ENCODE measurements at places on chromosomes 7 and 10.

DNA sequence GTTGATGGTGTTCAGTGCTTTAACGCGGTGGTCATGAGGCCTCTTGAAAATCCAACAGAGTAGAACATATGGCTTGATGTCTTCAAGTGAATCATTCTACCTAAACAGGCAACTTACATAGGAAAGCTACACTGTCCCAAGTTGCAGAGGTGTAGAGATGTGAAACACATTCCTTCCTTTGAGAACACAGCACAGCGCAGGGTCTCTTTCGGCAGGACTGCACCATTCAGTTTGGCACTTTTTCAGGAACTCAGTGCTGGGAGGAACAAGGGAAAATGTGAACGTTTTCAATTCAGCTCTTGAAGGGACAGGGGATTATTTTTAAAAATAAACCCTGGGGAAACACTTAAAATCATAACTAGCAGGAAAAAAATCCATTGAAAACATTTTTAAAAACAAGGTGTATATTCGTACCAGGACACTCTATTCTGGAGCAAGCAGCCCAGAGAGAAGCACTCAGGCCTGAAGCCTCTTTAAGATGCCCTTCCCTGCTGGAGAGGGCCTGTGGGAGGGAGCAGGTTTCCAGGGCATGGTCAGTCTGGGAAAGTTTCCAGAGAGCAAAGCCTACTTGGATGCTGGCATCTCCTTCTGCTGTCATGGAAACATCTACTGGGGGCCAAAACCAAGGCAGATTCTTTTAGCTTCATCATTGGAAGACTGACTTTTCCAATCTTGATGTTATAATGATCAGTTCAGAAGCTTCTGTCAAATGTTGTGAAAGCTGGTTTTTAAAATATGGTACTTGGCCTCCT lies 60.4 kb upstream of the NPVF start:
- DNase-seq: no peak

GRCh38 chr10:43138021-43138756 lies at the start of gene CSGALNACT2:
Gene CSGALNACT2 (plus strand): TSS chr10:43138445. CDS start chr10:43155150, 16,705 bp downstream.
- peak; percentile 74 for DNase-seq

DNA sequence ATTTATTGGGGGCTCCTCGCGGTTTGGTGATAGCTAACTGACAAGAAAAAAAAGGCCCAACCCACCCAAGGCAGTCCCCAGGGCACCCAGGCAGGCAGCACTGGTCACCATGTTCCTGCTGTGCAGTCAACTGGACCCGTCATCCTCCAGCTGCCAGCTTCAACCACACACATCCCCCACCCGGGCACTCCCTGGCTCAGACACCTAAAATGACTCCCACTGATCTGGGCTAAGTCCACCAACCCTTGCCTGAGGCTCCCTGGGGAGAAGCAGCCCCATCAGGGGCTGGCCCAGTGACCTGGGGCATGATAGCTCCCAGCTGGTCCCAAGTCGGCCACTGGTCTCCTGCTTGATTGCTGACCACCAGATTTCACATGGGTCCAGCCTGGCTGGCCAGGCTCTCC lies 161.8 kb downstream of the NRF1 start:
- DNase-seq: no peak

DNA sequence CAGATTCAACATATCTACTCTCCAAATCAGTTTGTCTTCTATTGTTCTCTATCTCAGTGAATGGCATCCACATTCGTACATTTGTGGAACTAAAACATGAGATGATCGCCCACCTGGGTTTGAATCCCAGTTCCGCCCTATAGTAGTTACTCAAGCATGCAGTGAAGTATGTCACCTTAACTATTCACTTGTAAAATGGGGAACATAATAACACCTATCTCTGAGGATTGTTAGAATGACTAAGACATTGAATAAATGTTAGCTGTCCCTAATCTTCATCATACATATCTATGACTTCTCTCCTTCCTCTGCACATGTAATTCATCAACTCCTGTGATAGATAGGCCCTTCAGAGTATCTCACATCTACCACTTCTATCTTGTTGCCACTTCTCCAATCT lies 24.7 kb downstream of the UBE2D1 start:
- no peak for DNase-seq

DNA sequence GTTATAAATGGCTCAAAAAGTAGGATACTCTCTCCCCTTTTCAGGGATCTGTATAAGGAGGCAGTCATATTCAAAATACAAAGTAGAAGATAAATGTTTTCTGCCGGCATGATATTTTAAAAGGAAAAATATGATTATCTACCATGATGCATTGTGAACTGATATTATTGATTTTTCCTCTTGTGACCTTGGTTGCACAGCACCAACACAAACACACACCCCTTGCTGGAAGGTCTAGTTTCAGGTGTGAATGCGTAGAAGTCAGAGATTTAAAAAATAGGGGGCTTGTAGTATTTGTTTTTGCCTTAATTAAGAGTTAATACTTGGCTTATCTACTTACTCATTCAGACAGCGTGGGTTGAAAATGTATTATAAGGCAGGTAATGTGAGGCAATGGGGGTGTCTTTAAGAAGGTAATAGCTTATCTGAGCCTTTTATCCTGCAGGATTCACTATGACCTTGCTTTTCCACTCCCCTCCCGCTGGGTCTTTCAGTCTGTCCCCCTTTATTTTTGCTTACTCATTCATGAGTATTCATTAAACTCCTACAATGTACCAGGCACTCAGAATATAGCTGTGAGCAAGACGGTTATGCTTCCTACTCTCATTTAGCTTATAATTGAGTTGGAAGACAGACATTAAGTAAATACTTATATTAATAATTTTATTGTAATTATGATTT lies 390.6 kb downstream of the SDK1 start:
- no peak for DNase-seq

- DNase-seq: no peak
Observed at GRCh38 chr7:93028610-93029009, 89.2 kb downstream of the SAMD9 start.

GRCh38 chr10:121285406-121286196 lies 312.6 kb downstream of the FGFR2 start:
- no peak for DNase-seq

DNA sequence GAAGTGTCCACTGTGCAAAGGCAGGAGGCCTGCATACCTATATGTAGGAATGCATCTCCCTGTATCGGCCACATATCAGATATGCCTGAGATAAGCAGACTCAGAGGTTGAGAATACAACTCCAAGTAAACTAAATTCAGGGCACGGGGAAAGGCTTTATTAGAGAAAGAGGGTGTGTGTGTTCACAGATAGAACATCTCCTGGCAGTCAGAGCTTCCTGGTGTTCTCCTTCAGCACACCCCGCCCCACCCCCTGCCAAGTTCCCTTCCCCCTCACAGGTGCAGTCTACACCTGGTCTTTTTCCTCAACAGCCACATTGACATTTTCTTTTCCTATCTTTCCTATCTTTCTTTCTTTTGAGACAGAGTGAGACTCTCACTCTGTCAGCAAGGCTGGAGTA lies 17.1 kb downstream of the GBX1 start:
- DNase-seq: no peak

GRCh38 chr7:101729241-101729883 lies 88.1 kb upstream of the CUX1 start:
- DNase-seq: no peak

DNA sequence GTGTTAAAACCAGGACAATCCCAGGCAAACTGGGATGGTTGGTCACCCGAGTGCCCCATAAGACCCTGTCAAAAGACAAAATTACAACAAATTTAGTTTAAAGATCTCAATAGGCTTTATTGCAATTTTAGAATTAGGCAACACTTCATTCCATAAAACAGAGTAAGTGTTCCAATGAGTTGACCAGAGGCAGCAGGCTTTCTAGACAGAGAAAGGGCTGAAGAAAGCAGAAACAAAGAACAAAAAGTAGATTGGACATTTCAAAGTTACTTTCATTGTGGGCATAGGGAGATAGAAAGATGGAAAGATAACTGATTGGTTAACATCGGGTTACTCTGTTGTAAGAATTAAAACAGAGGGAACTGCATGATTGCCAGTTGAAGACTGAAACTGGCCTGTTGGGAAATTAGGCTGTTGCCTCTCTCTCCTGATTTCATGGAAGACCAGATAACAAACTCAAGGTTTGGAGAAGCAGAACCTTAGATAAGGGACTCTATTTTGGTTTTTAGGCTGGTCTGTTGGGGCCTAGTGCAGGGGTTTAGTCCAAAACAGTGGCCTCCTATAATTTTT lies 36.3 kb downstream of the ENTPD1 start:
- DNase-seq: no peak

DNA sequence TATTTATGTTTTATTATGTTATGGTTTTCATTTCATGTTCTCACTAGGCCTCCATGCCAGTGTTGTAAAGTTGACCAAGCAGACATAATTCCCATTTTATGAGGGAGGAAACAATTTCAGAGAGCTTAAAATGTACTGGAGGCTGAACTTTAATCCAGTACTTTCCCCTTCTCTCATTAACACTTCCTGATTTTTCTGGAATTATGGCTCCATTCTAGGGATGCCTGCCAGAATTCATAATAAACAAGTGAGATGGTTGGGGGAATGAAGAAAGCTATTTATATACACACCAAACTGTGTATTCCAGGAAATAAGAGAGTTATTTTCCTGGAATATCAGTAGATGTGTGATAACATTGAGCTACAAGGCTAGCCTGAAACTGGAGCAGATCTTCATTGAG lies 6.9 kb downstream of the TMEM236 start:
- no peak for DNase-seq

GRCh38 chr7:33472348-33473025 lies 343.1 kb downstream of the BBS9 start:
- no peak for DNase-seq

GRCh38 chr7:83806538-83806937 lies 157.6 kb upstream of the SEMA3E start:
- no peak for DNase-seq

DNA sequence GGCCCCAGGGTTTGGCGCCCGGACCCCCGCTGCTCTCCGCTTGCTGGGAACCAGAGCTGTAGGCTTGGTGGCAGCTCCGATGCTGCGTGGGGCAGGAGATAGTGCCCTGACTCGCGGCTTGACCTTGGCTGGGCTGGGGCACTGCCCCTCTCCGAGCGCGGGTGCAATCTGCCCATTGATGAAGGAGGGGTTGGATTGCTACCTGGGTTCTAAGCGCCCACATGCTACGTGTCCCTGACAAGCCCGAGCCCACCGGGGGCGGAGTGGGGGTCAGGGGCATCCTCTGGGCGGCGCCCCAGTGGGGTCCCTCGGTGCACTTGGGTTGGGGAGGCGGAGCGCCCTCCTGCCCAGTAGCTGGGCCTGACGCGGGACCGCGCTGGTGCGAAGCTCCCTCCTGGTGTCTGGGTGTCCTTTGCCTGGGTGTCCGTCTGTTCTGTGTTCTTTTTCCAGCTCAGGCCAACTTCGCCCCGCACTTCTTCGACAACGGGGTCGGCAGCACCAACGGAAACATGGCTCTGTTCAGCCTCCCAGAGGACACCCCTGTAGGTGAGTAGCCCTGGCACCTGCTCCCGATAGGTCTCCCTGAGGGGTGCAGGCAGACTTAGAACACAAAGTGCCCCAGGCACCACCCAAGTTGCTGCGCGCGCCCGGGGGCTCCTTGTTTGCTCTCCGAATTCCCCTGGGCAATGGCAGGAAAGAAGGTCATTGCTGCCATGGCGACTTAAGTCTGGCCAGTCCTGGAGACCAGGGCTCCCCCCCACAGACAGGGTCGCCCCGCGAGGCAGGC lies 900 bp downstream of the CDHR1 start:
- no peak for DNase-seq

DNA sequence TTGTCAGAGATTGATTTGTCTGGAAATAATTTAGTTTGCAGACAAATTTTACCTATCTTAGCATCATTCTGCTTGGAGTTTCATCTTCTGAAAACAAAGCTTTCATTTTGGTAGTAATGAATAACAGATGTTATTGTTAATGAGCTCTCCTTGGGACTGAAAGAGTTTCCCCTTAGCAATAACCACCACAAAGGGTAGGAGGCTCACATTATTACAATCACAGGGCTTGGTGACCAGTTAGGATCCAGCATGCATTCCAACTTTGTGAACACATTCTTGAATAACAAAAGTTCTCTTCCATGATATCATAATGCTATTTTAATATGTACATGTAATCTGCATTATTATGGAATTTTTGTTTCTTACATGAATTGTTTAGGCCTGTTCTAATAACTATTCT lies 148.8 kb upstream of the VWC2 start:
- DNase-seq: no peak

DNA sequence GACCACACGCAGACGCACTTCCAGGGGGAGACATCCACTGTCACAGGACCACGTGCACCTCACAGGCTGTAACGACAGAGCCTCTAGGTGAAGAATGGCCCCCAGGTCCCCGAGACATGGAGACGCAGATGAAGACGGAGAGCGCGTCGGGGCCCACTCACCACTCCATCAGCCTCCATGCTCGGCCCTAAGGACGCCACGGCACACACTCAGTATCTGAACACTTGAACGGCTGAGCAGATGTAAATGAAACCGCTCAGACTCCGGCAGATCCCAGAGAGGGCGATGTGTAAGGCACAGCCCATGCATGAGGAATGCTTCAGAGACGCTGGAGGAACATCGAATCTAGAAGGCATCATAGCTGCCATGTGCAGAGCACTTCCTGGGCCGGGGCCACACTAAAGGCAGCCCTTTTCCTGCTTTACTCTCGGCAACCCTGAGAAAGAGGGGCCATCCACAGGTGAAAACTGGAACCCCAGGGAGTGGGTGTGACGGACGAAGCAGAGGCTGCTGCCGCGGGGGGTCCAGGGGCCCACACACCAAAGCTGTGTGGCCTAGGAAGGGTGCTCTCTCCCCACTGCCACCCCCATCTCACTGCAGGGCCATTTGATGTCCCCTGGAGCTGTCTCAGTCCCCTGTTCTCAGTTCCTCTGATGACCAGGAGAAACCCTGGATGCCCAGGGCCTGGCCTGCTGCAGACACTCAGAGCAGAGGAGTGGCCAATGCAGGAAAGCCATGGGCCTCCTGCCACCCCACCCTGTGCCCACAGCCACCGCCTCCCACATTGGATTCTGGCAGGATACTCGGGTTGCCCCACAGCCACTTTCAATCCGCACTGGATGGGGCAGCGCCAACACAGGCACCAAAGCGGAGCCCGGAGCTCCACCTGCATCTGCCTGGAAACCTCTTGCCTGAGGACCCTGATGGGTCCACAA lies 253.8 kb downstream of the MAD1L1 start:
- no peak for DNase-seq

DNA sequence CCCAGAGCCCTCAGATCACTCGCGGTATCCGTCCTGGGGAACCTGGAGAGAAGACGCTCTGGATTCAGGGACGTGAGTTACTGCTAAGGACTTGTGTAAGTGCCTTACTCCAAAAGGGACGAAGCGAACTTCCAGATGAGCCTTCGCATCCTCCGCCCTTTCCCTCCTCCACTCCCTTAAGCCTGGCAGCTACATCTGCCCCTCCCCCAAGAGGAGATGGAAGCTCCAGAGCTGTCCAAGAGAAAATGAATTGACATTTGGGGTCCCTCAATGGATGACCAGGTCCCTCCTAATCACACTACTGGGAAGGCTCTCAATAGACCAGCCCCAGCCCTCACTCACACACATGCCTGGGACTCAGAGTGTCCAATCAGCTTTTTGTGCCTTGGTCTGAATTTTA lies 31.3 kb upstream of the GDF10 start:
- DNase-seq: no peak
